Muscle of back (tissue), 13 donors: ENCODE measurements at places on chromosomes 7 and 10. TPM values are rescaled to one million over a fixed set of nuclear protein-coding genes. Genes with fewer than 3 reads are reported as not detected.

DNA sequence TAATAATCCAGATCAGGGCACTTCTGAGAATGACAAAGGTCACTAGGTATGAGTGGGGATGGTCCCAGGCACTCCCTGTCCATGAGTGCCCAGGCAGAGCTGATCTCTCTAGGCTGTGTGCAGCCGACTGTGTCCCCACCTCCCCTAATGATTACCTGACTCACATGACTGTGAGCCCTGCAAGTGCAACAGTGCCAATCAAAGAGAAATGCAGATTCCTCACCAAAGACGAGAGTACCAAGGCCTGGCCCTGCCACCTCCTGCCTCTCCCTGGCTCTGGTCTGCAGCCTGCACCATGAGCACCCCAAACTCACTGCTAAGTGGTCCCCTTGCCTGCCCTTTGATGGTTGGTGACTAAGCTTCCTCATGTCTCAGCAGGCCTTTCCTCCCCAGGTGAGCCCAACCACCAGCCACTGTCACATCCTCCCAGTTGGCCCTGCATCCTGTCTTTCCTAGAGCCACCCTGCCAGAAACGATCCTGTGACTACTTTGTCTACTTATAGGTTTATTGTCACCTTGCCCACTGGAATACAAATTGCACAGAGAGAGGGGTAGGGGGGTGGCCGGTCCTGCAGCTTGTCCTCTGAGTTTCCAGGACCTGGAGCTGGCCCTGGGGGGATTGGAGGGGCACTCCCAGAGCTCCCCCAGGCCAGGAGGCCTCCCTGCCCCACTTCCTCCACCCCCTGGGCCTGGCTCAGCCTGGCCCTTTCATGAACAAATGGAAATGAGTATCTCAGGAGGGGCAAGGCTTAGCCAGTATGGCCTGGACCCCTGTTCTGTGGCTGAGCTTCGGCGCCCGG is 22.4 kb upstream of the GDF10 start:
- DNase-seq, result no peak

DNA sequence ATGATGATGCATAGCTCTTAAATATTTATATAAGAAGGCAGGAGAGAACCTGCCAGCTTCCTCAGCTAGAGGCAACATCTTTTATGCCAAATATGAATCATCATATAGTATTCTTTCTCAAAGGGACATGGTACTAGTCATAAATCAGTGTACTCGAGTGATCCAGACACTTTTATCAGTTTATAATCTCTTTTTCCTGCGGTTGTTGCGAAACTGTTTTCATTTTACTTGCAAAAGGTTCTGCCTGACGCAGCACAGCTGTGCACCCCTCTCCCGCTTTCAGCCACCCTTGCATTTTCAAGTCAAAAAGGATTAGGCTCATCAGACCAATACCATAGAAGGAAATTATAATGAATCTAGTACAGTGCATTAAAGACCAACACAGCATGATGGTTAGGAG is 332.3 kb upstream of the PRKCQ start:
- DNase-seq, result no peak

DNA sequence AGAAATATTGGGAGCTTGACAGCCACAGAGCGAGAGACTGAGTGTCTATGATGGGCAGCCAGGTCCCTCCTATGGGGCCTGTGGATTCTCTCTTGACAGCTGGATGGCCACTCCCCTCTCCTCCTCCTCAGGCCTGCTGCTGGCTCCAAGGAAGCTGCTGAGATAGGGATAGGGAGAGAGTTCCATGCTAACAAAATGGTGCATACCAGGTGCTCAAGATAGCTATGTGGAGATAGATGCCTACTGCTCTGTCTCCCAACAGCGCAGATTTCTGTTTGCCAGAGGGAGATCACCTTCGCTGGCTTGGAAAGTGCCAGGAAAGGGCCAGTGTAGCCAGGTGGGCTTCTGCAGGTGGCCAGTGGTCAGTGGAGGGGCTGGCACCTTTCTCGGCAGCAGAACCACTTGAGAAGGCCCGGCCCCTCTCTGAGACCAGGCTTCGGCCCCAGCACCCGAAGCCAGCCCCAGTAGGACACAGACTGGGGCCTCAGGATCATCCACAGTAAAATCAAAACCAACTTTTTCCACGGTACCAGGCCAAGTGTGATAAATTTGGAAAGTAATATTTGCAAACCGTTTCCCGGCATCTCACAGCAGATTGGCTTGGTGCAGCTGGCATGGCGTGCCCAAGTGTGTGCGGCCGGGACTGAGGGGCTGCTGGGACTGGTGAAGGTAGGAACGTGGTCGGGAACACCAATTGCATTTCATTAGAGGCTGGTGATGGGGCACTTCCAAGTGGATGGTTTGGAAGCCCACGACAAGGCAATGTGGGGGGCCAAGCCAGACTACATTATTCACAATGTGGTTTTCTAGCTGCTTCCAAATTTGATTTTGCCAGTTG is 139.6 kb downstream of the PTPN20 start:
- no peak for DNase-seq

Gene LSM5
- polyA plus RNA-seq, result 70.4 TPM

Gene ASB4
- polyA plus RNA-seq, result 17.9 TPM
